DMS153 (cell line): ENCODE measurements at places on chromosomes 11 and 22.

- no peak for DNase-seq
These were observed 6.1 kb downstream of the TMEM86A start for GRCh38 chr11:18704698-18705097.

GRCh38 chr11:44775985-44776446 is 49.3 kb downstream of the TSPAN18 start:
- DNase-seq: no peak

GRCh38 chr22:40334899-40335298 is 11.4 kb upstream of the ADSL start:
- DNase-seq: no peak

DNA sequence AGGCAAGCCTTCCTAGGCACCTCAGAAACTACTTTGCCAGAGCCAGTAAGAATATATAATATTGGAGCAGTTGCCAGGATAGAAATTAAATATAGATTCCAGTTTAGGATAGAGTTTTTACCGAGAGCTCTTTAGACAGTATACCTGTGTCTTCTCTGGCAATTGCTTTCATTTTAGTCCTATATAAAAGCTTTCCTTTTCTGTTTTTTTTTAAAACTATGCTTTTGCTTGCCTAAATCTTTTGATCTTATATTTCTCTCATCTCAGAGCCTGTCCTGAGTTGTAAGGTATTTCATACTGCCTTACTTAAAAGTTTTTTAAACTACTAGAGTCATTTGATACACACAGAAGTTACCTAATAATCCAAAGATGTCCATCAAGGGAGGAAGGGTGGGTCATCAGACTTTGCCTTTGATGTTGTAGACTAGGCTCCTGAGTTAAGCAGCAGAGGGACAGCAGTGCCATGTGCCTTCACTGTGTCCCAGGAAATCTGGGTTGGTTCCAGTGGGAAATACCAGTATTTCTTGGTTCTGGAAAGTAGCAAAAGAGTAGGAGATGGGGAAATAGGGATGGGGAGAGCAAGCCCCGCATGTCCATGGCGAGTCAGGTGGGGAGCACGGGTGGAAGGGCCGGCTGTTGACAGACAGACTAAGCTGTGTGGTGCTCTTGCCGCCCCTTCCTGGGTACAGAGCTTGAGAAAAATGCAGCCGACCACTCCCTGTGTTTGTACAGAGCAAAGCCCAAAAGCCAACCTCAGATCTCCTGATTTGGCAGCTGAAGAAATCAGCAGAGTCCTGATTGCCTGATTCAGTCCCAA is 11.2 kb downstream of the MCAM start:
- DNase-seq: no peak

DNA sequence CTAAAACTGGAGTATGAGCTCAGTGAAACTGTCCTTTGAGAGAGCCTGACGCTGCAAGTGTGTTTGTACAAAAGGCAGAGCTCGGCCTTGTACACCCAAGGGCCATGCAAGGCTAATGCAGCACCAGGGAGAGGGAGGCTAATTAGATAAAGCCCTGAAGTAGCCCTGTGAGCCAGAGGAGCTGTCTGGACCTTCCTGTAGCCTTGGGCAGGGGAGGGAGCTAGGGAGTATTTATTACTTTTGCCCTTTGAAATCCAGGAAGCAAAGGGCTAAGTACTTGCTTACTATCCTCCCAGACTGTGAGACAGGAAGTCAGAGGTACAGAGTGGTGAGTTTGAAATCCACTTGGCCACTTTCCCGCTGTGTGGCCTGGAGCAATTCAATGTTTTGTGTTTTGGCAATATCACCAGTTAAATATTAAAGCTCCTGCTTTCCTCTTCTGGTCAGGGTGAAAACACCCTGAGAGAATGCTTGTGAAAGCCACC is 10.2 kb upstream of the LDHA start:
- peak; percentile 59 for DNase-seq

GRCh38 chr11:60873533-60873932 is 6.2 kb downstream of the ZP1 start:
- DNase-seq: no peak

- peak; percentile 94 for DNase-seq
These were observed 454.3 kb upstream of the KIRREL3 start for GRCh38 chr11:127454856-127455255.

DNA sequence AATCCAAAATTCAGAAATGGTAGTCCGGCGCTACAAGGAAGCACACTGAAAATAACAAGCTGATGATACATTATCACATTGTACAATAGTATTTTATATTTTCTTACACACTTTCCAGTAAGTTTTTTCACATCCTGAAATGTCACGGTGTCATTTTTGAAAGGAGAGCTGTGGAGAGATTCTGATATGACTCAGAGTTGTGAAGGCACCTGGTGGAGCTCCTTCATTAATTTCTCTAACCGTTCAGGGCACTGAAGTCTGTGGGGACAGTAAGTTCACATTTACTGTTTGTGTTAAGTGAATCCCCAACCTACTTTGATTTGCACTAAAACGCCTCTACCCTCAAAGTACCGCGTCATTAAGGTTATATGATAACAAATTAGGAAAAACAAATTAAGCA is 13.3 kb downstream of the LDHAL6A start:
- DNase-seq: no peak

DNA sequence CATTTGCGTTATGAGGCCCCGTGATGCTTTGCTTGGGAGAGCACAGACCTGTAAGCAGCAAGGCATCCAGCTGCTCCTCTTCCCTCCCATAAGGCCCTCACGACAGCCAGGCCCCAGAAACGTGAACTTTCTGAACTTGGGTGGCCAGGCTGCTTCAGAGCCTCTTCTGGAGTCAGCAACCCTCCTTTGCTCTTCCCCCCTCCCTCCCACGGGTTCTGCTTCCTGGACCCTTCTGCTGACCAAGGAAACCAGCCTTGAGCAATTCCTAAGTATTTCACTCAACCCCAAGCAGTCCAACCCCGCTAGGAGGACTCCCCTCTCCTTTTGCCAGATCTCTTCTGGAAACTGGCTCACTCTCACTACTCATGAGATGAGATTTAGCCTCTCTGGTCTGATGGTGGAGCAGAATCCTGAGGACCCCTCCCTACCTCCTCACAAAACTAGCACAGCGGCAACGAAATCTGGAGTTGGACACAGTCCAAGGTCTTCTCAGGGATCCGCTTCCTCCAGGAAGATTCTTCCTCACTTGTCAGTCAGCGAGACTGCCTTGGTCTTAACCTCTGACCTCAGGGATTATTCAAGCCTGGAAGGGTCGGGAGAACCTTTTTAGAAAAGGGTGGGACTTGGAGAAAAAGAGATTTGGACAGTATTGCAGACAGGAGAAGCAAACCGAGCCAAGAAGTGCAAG is 86.2 kb downstream of the UBASH3B start:
- no peak for DNase-seq
